Stimulated activated naive CD8-positive, alpha-beta T cell treated with anti-CD3 and anti-CD28 coated beads, Interleukin-15, amount 100 ng/mL, for 72 hours (primary cell): ENCODE measurements at places on chromosomes 11 and 22.

DNA sequence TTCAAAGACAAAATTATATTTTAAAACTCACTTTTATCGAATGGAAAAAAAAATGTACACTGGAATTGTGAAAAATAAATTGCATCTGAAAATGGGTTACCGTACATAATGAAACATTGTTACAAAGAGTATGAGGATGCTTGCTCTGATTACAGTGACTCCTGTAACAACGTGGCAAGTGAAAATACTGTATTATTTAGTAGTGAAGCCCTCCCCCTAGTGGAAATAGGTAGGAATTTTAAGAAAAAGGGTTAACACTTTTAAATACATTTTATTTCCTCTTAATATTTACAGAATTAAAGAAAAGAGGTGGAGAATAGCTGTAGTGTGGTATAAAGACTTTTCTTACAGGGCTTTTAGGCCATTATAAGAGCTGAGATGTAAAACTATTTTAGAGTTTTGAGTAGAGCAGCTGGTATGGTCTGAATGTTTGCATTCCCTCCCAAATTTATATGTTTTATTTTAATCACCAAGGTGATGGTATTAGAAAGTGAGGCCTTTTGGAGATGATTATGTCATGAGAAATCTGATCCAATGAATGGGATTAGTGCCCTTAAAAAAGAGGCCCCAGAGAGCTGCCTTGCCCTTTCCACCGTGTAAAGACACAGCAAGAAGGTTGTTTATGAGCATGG is 25.2 kb downstream of the FAM76B start:
- no peak for DNase-seq

DNA sequence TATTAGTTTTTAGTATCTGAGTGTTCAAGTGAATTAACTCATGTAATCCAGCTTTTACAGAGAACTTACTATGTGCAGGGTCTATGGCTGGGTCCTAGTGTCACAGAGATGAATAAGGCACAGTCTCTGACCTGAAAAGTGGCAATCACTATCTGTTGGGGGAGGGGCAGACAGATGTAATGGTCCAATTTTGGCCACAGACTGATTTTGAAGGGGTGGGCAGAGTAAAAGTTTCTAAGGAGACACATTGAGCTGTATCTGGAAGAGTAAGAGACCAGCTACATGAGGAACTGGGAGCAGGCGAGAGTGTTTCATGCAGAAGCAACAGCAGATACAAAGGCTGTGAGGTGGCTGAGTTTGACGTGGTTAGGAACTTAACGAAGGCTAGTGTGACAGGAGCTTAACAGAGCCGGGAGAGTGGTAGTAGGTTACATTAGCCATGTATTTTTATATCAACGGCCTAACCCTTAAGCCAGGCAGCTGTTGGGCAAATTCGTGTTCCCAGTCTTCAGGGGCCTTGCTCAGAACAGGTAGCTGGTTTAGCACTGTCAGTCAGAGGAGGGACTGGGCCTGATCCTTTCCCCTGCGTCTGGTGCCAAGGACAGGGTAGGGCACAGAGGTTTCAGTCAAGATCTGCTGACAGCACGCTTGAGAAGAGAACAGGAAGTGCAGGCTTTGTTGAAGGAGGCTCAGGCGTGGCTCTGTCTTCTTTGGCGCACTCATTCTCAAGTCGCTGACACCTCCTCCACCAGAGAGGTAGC is 1.4 kb upstream of the STIM1 start:
- peak; percentile 73 for DNase-seq

GRCh38 chr11:17014321-17014832 is at the start of gene PLEKHA7:
PLEKHA7 (minus strand) TSS chr11:17014414; CDS start chr11:17014401, 13 bp downstream.
- no peak for DNase-seq

GRCh38 chr11:99325847-99326246 is 305.1 kb downstream of the CNTN5 start:
- DNase-seq = no peak

DNA sequence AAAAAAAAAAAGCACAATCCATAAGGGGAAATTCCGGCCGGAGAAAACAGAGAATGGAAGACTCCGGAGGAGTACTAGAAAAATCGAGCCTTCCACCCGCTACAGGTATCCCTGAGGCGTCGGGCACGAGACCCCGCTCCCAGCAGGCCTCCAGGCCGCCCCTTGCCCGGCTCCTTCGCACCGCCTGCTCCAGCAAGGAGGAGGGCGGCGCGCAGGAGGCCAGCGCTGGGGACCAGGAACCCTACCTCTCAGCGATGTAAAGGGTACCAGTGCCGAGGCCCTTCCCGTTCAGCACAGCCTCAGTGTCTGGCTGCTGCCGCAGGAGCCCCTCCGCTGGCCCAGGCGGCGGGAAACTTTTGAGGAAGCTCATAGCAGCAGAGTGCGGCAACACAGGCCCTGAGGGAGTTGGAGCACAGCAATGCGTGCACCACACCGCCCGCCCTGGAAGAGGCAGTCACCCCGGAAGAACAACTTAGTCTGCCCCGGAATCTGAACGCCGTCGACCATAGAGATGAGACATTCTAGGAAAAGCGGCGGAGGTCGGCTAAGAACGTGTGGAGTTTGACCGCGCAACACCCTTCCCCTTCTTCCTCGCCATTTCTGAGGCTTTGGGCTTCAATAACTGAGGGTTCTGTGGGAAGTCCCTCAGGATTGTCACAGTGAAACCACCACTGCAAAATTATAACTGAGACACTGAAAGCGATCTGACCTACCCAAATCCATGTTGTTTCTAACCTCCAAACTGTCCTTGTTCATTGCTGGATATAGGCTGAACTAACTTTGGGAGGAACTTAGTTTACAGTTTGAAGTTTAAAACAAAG is at the start of gene CLNS1A:
Gene CLNS1A (minus strand): TSS at position 450 of the 821 bp plus-strand sequence. CDS start 80 bp downstream, at position 370.
- peak; percentile 74 for DNase-seq

DNA sequence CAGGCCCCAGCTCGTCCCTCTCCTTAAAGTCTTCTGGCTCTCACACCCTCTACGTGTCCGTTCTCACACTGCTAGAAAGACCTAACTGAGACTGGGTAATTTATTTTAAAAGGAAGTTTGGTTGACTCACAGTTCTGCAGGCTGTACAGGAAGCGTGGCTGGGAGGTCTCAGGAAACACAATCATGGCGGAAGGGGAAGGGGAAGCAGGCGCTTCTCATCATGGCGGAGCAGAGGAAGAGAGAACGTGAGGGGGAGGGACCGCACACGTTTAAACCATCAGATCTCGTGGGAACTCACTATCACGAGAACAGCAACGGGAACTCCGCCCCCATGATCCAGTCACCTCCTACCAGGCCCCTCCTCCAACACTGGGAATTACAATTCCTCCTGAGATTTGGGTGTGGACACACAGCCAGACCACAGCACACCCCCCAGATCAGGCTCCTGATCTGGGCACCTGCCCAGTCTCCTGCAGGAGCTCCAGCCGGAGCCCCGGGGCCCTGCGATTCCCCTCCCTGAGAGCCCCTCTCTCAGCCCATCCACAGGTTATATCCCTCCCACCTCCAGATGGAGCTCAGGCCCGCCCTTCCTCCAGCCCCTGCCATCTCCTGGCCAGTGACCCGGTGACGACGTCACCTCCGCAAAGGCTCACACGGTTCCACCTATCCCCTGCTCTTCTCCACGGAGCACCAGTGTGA is 170.2 kb downstream of the BRD1 start:
- DNase-seq = peak; percentile 79

DNA sequence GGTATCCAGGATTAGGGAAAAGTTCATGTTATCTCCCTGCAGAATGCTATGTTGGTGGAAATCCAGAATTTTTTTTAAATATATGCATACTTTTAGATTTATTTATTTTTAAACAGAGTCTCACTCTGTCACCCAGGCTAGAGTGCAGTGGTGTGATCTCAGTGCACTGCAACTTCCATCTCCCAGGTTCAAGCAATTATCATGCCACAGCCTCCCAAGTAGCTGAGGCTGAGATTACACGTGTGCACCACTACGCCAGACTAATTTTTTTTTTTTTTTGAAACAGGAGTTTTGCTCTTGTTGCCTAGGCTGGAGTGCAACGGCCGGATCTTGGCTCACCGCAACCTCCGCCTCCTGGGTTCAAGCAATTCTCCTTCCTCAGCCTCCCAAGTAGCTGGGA is 2.6 kb downstream of the PACSIN2 start:
- DNase-seq = no peak

- DNase-seq = no peak
Measured at GRCh38 chr11:74196781-74197486, 25.8 kb downstream of the PPME1 start.

- DNase-seq = no peak
Measured at GRCh38 chr11:46755962-46756361, 36.9 kb downstream of the F2 start.

- DNase-seq = no peak
Measured at GRCh38 chr11:69934861-69935494, 115.8 kb upstream of the FGF3 start.

DNA sequence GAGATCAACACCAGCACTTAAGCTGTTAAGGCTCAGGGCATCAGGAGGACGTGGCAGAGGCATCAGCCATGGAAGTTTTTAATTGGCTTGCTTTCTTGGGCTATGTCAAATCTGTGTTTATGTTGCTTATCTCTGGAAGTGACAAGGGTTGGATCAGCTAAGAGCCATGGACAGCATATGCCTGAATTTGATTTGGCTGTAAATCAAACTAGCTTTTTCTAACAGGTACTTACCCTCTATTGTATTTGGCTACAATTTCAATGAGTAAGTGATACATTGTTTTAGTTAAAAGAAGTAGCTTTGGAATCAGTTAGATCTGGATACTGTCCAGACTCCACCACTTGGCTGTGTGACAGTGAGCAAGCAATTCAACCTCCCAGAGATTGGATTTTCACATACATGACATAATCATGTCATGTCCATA is 936.6 kb downstream of the OPCML start:
- no peak for DNase-seq

- DNase-seq = no peak
Measured at GRCh38 chr11:94880216-94880615, 93.1 kb downstream of the CWC15 start.

DNA sequence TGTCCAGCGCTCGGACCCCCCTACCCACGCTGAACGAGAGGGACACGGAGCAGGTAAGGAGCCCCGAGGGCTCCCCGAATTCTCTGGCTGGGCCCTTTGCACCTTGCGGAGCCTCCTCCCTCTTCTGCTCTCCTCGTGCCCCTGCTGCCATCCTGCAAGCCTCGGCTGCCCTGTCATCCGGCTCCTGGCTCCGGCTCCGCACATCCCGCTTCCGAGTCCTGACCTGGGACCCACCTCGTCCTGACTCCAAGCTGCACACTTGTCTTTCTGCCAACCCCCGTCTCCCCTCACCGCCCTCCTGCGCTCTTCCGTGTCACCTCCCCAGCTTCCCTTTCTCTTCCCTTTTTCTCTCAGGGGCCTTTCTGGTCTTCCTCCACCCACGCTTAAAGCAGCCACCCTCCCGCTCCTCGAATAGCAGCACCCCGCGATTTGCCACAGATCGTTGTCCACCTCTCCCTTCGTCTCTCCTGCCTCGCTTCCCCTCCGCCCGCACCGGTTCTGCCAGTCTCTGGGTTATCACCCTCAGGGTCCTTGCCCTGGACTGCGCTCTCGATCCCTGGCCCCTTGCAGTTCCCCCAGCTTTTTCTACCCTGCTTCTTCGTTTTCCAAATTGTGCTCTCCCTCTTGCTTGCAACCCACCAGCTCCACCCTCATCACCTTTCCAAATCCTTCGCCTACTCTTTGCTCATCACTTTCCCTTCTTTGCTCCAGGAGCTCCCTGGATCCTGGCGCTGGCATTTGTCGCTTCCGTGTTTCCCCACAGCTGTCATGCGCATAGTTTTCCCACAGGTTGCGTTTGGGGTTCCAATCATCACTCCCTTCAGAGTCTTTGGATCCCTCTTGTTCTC is 822 bp downstream of the MARK2 start:
- DNase-seq = peak; percentile 19

DNA sequence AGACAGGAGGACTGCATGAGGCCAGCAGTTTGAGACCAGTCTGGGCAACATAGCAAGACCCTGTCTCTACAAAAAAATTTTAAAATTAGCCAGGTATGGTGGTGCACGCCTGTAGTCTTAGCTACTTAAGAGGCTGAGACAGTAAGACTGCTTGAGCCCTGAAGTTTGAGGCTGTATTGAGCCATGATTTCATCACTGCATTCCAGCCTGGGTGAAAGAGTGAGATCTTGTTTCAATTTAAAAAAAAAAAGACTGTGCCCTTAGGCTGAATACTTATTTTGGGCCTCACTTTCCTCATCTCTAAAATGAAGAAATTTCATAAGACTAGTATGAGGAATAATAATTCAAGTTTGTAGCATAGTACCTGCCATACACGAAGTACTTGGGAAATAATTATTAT is 6.9 kb downstream of the AQP11 start:
- DNase-seq = no peak

DNA sequence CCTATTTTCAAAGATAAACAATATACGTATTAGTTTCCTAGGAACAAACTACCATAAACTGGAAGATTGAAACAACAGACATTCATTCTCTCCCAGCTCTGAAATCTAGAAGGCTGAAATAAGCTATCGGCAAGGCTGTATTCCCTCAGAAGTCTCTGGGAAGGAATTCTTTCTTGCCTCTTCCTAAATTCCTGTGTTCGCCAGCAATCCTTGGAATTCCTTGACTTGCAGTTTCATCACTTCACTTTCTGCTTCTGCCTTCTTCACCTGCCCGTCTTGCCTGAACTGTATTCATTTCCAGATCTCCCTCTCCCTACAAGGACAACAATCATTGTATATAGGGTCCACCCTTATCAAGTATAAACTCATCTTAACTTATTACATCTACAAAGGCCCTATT is 17.7 kb upstream of the PRDM10 start:
- DNase-seq = no peak

DNA sequence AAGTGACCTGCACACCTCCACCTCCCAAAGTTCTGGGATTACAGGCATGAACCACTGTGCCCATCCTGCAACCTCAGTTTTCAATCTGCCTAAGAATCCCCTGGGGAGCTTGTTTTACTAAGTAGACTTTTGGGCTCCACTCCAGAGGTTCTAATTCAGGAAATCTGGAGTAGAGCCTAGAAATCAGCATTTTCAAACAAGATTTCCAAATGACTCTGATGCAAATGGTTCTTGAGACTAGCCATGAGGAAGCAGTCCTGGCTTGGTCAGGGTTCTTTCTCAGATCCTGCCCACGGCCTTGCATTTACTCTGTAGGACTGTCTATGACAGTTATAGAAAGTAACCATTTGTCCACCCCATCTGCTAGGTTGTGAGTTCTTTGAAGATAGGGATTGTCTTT is 1.6 kb upstream of the KCNE3 start:
- DNase-seq = no peak

GRCh38 chr11:72705442-72706365 is 31.5 kb upstream of the PDE2A start:
- DNase-seq = no peak
